ENCODE measurements at places on chromosomes 11 and 22. TPM values are rescaled to one million over a fixed set of nuclear protein-coding genes. Genes with fewer than 3 reads are reported as not detected.

GRCh38 chr11:47857892-47858543 lies 9.9 kb upstream of the NUP160 start:
- H3K4me1 ChIP-seq = peaks cover 4% of the 10 kb centered on the region
- no peak overlapping the region for H3K27ac ChIP-seq
- DNase-seq = no peak
- H3K36me3 ChIP-seq = no peaks in the 10 kb centered on the region
- no peak overlapping the region for H3K4me3 ChIP-seq
- no peaks in the 10 kb centered on the region for H3K27me3 ChIP-seq

Gene TXN2
- 59.6 TPM for total RNA-seq

Gene NXPE4
- total RNA-seq = not detected

Gene ANKK1
- 0.41 TPM for total RNA-seq

DNA sequence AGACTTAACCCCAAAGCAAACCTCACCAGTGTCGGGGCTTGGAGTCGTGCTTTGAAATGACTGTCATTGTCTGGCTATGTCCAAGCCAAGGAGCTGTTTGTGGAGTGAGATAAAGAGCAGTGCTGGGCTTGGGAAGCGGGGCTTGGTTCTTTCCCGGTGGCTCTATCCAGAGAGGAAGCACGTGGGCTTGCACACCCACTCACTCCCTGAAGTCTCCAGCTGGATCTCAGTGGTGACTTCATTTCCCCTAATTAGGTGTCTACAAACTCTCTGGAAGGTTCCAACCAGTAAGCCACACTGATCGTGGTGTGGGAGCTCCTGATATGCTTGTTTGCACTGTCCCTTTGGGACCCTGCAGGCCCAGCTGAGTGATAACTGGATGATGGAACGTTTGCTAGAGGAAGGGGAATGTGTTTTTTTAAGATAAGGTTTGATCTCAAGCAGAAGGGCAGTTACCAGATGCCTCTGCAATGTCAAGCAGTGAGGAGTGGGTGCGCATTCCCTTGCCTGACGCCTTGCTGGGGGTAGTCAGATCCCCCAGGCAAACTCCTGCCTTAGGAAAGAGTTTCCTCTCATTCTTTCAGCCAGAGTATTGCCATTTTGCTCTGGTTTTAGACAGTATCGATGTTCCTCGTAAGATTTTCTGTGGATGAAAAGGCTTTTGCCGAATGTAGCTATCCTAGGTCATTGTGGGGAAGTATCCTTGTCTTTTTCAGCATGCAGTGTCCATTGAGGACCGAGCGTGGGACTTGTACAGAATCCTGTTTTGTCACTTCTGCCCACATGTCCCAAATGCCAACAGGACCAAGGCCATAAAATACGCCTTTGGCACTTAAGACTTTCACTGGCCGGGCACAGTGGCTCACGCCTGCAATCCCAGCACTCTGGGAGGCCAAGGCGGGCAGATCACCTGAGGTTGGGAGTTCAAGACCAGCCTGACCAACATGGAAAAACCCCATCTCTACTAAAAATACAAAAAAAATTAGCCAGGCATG lies 90.9 kb downstream of the MICAL2 start:
- H3K36me3 ChIP-seq = no peaks in the 10 kb centered on the region
- no peaks in the 10 kb centered on the region for H3K27me3 ChIP-seq
- peak overlapping the region; percentile 22 for H3K4me3 ChIP-seq
- peaks cover 31% of the 10 kb centered on the region for H3K4me1 ChIP-seq

GRCh38 chr11:19734171-19734570 lies 21.5 kb downstream of the NAV2 start:
- no peaks in the 10 kb centered on the region for H3K4me1 ChIP-seq
- H3K4me3 ChIP-seq = no peak overlapping the region
- H3K27ac ChIP-seq = no peak overlapping the region
- no peak for DNase-seq
- no peaks in the 10 kb centered on the region for H3K36me3 ChIP-seq

DNA sequence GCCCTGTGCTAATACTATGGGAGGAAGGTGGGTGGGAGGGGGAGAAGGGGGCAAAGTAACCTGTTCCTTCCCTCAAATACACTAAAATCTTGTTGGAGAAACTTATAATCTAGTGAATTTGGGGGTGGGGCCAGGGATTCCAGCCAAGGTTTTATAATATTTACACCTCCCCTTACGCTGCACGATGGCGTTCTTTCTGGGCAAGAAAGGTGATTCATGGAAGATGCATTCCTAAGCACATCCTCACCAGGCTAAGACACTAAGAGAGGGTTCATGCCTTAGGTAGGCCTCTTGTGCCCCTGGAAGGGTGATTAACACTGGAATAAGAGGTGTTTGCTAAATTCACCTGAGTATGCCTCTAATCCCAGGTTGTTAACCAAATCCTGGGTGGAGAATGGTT lies 82.6 kb downstream of the BARX2 start:
- no peaks in the 10 kb centered on the region for H3K27me3 ChIP-seq
- no peak for DNase-seq
- H3K4me3 ChIP-seq = no peak overlapping the region
- H3K4me1 ChIP-seq = peaks cover 52% of the 10 kb centered on the region

GRCh38 chr11:101296896-101297295 lies 167.3 kb upstream of the PGR start:
- no peak overlapping the region for H3K4me3 ChIP-seq
- H3K36me3 ChIP-seq = no peaks in the 10 kb centered on the region
- H3K27me3 ChIP-seq = no peaks in the 10 kb centered on the region

DNA sequence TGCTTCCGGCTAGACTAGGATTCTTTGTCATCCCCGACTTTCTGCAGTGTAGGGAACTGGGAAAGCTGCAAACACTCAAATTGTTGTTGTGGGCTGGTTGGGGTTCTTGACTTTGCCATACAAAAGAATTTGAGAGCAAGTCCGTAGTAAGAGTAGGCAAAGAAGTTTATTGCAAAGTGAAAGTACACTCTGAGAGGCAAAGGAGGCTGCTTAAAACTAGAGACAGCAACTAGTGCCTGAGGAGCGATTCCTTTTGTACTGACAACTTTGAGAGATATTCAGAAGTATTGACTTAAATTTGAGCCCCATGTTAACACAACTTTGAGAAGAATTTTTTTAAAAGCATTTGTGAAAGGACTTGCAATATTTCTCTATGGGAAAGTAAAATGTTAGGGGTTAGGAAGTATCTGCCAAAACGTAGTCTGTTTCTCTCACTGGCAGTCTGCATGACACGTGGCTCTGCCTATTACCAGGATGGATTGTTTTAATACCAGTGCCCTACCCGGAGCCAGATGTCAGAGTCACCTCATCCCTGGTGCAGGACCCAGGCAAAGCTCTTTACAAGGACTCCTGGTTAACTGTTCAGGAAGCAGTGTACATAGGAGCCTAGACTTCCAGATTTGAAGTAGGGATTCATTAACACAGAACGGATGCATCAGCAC lies 85.0 kb upstream of the CLPB start:
- no peak overlapping the region for H3K27ac ChIP-seq
- peaks cover 27% of the 10 kb centered on the region for H3K27me3 ChIP-seq
- H3K4me3 ChIP-seq = no peak overlapping the region
- no peaks in the 10 kb centered on the region for H3K36me3 ChIP-seq

Gene LARGE2
- total RNA-seq = 39.4 TPM

All from progenitor cell of endocrine pancreas (in vitro differentiated cells).